Right lobe of liver (tissue), 6 donors: ENCODE measurements at places on chromosomes 6 and 20.

GRCh38 chr20:16313917-16314316 is 259.3 kb downstream of the KIF16B start:
- no peak for DNase-seq

DNA sequence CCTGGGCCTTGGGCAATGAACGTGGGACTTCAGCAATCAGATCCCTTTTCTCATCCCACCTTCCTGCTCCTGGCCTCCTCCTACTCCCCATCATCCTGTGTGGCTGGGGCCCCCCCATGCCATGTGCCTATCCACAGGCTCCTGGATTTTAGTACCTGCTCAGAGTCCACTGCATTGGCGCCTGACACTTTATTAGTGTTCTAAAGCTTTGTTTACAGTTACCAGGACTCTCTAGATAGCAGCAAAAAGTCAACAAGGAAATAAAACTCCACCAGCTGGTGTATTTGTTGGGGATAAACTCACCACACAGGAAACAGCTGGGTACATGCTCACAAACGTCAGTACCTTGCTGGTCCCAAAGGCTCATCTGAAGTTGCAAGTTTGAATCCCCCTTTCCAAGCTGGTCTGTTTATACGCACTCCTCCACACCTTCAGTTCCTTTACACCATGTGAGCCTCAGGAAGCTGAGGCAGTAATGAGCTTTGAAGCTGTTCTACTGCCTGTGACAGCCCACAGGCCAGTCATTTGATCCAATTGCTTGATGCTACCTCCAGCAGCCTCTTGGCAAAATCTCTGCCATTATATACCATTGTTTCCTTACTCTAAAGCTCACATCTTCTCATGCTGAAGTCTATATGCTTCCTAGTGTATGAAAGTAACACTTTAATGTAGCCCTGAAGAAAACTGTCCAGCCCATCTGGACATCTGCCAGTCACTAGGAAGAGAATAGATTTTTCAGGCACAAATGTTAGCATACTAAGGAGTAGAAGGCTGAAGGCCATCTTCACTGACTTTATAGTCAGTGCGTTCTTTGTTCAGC is 76.6 kb downstream of the ANKEF1 start:
- peak; percentile 77 for DNase-seq

- no peak for DNase-seq
Observed at GRCh38 chr6:162092816-162093502, 634.6 kb downstream of the PRKN start.

DNA sequence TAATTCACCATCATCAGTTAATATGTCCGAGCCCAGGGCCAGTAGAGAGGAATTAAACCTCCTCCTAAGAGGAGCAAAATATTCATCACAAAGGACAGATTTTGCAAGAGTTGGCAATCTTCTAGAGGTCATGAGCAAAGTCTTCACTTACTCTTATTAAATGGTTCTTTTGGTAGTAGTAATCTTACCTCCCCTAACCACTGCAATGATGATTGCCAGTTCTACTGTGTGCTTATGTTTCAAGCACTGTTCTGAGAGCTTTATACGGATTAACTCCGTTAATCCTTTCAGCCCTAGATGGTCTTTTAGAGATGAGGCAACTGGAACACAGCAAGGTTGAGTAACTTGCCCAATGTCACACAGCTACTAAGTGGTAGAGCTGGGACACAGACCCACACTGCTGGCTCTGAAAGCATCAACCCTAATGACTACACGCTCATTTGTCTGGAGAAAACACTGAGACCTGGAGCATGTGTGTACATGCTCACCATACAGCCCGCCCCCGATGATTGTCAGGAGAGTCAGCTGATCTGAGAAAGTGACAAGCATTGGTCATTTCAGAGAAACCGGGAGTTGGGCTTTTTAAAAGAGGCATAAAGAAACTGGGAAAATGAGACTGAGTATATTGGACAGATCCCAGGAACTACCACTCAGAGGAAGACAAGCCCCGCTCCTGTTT is 276.0 kb downstream of the NRN1 start:
- no peak for DNase-seq
